HepG2 (cell line): ENCODE measurements at places on chromosomes 3 and 15. TPM values are rescaled to one million over a fixed set of nuclear protein-coding genes. Genes with fewer than 3 reads are reported as not detected.

DNA sequence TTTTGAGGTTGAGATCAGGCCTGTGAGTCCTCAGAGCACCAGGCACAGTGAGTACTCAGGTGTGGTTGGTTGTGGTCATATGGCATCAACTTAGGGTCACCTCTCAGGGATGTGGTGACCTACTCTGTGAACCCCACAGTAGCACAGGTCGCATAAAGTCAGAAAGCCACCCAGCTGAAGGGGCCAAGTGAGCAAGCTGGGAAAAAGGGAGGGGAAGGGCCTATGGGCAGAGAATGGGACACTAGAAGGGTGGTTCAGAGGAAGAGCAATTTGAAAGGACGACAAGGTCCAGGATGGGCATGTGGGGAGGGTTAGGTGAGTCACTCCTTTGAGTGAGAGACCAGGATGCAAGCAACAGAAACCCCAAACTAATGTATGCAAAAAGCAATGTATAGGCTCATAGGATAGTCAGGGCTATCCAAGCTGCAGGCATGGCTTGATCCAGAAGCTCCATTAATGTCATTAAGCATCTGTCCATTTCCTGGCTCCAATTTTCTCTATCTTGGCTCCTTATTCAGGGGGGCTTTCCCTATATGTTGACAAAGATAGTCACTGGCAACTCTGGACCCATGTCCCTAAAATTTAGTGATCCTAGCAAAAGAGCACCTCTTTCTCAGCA lies 33.5 kb downstream of the HMCES start:
- no peak for DNase-seq

- no peak for DNase-seq
Measured at GRCh38 chr3:84600703-84601225, 358.0 kb upstream of the CADM2 start.

GRCh38 chr3:40387001-40387894 lies at the start of gene ENTPD3:
Gene ENTPD3 (plus strand): TSS chr3:40387184. CDS start chr3:40388058, 874 bp downstream.
- no peak for DNase-seq

- no peak for DNase-seq
Measured at GRCh38 chr3:171375666-171376595, 84.3 kb downstream of the TNIK start.

Gene MYO5C
- total RNA-seq: 23.7 and 37.3 TPM in 2 replicates

Gene BHLHE40
- total RNA-seq: 1.8 and 2.6 TPM in 2 replicates

Gene DNAH12
- total RNA-seq: 0.04 and 0.11 TPM in 2 replicates

Gene FRMD5
- 0.93 and 1.00 TPM in 2 replicates for total RNA-seq
